GM13977 (cell line): ENCODE measurements at places on chromosomes 6 and 20.

DNA sequence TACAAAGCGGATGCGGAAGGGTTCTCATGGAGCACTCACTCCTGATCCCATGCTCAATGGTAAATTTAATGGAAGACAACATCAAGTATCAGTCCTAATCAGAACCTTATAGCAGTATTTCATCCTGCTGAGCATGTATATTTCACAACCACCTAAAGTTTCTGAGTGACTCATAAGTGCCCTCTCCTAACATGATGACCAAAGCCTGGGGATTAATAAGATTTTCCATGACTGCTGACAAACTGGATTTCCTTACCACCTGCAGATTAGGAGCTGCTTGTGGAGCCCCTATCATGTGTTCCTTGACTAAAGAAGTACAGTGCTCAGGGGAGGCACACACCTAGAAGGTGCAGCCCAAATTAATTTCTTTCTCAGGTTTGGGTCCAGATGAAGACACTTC is 112.8 kb downstream of the INSM1 start:
- no peak for DNase-seq

DNA sequence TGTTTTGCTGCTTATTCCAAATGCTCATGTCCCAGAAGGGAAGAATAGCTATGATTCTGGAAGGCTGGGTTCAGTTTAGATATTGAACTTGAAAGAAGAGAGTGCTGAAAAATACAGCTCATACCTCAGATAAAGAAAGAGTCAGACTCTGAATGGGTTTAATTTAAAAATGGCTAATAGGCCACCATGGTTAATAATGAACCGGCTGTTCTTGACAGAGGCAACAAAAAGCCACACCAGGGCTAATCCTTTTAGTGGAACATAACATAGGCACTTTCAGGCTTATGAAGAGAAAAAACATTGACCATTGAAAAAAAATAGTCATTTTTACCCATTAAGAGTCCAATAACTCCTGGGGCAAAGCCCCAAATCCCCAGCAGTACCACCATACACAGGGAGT is 59.4 kb downstream of the TNFRSF21 start:
- no peak for DNase-seq

- DNase-seq = no peak
Measured at GRCh38 chr6:14162826-14163225, 45.3 kb downstream of the CD83 start.

GRCh38 chr20:22729616-22730236 is 145.4 kb upstream of the FOXA2 start:
- DNase-seq = no peak

- DNase-seq = peak; percentile 74
Measured at GRCh38 chr6:24408719-24409410, 6.1 kb downstream of the MRS2 start.

DNA sequence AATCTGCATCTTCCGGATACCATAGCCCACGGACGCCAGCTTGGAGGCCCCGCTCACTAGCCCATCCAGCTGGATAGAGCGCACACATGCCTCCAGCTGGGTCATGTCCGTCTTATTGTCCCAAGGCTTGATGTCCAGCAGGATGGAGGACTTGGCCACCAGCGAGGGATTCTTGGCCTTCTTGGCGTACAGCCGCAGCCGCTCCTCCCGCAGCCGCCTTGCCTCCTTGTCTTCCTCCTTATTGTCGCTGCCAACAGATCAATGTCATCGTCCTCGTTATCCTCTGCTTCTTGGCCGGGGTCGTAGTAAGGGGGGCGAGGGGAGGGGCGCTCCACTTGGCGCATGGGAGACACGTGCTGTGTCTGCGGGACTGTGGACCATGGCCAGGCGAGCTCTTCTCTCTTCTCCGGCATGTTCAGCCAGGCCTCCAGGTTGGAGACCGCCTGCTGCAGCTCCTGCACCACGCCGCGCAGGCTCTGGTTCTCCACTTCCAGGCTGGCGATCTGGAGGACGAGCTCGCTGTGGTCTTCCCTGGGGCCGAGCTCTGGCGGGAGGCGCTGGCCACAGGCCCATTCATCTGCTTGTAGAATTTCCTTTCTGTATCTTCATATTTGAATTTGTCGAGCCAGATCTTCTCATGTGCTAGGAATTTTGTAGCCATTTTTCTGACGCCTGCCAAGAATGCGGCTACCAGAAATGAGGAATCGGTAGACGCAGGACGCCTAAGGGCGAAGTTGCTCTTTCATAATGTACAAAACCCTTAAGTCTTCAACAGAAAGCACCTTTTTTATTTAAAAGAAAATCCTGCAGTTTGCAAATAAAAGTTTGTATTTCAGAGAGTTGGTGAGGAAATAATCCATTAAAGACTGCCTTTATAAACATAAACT is 60.1 kb upstream of the PTPRK start:
- DNase-seq = no peak

GRCh38 chr20:32536851-32537656 is 48.1 kb downstream of the NOL4L start:
- no peak for DNase-seq

- DNase-seq = no peak
Measured at GRCh38 chr6:106563614-106564013, 65.7 kb downstream of the RTN4IP1 start.

GRCh38 chr6:7770111-7770510 is 44.2 kb downstream of the BMP6 start:
- no peak for DNase-seq

DNA sequence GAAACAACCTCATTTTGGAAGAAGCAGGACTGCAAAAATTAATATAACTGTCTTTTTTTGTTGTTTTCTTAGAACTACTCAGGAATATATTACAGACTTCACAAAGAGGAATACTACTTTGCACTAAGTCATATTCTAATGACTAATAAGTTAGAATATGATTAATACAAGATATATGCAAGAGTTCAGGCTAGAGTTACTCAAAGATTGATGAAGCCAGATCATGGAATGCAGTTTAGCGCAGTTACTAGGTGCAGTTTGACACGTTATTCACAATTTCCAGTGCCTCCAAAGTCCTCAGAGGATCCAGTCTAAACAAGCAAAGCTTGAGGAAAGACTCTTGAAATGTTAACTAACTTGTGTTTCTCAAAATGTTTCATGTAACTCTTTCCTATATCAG is 1.2 kb upstream of the MYCT1 start:
- no peak for DNase-seq

- DNase-seq = no peak
Measured at GRCh38 chr6:134925800-134926199, 24.1 kb downstream of the ALDH8A1 start.

DNA sequence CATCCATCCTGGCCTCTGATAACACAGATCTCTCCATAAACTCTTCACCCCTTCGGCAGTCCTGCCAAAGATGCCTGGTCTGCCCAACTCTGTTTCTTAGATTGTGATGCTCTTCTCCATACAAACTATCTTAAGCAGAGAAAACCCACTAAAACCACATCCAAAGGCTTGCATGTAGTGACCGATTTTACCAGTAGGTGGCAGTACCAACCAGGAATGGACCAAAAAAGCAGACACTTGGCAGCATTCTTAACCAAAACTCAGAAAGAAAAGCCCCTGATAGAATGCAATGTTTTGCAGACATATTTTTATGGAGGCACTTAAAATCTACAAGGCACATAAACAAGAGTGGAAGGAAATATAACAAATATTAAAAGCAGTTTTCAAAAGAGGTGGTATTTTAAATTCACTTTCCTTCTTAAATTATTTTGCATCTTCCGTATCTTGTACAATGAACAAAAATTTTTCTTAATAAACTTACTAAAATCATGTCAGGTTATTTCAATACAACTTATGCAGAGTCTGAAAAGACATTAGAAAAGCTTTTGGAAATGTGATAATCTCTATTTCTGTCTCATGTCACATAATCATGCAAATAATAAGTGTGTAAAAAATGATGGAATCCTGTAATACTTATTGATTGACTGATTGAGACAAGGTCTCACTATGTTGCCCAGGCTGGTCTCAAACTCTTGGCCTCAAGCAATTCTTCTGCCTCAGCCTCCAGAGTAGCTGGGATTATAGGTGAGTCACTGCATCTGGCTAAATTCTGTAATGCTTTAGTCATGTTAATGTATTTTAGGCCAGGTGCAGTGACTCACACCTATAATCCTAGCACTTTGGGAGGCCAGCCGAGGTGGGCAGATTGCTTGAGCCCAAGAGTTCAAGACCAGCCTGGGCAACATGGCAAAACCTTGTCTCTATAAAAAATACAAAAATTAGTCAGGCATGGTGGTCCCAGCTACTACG is 29.4 kb downstream of the LRP11 start:
- DNase-seq = peak; percentile 63

- no peak for DNase-seq
Measured at GRCh38 chr6:44335631-44336030, 6.8 kb upstream of the SPATS1 start.

DNA sequence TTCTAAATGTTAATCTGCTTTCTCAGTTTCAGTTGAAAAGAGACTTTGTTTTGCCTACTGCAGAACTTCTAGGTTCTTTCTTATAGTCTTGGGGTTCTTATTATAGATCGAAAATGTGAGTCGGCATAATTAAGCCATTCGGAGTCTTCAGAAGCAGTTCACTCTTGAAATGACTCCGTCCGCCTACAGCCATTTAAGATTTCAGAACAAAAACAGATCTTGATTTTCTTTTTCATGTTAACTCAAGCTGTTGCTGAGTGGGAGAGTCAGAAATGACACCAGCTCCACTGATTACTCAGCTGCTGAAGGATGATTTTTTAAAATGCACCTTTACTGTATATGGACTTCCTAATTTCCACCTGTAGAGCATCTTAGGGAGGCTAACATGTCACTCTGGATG is 15.9 kb downstream of the PRDM1 start:
- peak; percentile 79 for DNase-seq

- DNase-seq = no peak
Measured at GRCh38 chr20:556984-557383, 13.4 kb upstream of the CSNK2A1 start.

DNA sequence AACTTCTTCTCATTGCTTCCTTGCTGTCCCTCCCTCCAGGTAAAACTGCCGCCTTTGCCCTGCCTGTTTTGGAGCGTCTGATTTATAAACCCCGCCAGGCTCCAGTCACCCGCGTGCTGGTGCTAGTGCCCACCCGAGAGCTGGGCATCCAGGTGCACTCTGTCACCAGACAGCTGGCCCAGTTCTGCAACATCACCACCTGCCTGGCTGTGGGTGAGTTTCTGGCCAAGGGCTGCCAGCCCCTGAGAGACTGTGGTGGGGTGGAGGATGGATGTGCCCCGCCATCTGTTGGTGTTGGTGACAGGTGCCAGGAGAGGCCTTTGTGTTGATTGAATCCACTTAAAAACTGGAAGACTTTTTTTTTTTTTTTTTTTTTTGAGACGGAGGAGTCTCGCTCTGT is 9.5 kb downstream of the DDX27 start:
- no peak for DNase-seq

- DNase-seq = no peak
Measured at GRCh38 chr20:50758992-50759391, 27.6 kb downstream of the PARD6B start.

DNA sequence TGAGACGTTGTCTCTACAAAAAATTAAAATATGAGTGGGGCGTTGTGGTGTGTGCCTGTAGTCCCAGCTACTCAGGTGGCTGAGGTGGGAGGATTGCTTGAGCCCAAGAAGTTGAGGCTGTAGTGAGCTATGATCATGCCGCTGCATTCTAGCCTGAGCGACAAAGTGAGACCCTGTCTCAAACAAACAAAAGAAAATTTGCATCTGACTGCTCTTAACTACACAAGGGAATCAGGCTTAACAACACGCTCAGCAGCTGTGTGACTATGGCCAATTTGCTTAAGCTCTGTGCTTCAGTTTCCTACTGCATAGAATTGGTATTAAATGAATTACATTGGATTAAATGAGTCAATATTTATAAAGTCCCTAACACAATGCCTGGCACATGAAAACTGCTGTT is 24.3 kb upstream of the MRPS10 start:
- no peak for DNase-seq

DNA sequence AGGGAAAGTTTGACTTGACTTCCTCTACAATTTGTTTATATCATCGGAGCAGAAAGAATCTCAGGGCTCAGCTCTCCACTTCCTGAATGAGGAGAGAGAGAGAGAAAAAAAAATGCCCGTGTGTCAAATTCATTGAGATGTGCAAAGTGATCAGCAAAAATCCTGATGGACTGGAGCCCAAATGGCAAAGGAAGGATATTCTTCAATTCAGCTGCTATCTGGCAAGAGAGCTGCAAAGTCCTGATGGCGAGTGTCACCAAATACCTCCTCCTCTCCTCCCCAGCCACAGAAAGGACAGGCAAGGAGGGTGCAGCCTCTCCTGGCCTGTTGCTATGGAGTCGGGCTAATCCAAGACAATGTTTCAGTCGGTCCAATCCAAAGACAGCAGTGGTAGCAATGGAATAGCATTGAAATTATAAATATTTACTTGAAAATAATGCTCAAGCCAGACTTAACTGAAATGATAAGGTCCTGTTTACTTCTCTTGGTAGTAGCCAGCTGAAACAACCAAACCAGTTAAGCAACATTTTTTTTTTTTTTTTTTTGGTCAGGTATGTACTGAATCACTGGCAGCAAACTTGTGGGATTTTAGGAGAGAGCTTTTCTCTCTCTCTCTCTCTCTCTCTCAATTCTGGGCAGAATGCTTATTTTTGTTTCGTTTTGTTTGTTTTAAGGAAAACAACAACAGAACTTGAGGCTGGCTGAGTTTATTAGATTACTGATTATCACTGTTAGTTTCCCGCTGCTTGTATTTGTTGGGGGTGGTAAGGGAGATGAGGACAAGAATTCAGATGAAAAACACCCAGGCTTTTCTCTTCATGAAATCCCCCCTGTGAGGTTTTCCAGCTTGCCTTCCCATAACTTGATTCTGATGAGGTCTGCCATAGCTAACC is 204.2 kb downstream of the BCAS1 start:
- no peak for DNase-seq

DNA sequence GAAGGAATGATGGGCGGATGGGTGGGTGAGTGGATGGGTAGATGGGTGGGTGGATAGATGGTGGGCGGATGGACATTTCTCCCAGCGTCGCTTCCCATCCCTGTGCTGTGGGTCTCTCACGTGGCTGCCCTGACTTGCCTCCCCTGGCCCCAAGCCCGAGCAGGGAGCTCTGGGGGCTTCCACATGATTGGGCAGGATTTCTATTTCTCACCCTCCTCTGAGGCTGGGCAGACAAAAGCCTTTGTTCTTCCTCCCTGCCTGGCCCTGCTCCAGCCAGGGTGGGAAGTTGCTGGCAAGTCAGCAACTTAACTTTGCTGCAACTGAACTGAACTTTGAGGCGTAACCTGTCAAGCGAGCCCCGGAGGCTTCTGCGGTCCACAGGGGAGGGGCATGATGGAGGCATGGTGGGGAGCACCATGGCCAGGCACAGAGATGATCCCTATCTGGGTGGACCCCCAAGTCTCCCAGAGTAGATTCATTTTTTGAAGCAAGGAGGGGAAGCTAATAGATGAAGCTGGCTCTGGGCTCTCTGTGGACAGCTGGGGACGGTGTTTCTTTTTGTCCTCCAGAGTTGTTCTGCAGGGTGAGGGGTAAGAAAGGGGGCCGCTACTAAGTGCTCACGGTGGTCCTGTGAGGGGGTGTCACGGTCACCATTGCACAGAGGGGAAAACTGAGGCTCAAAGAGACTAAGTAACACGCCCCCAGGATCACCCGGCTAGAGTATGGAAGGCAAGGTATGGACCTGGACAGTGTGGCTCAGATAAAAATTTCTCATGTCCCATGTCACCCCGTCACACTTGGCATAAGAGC is 140.1 kb downstream of the CEBPB start:
- no peak for DNase-seq
